ENCODE measurements at places on chromosomes 7 and 10. TPM values are rescaled to one million over a fixed set of nuclear protein-coding genes. Genes with fewer than 3 reads are reported as not detected.
A peak's percentile ranks its signal among the peaks of the same experiment; 100 is the strongest.

- DNase-seq, result no peak
- H3K36me3 ChIP-seq, result no peaks in the 10 kb centered on the region
- no peak overlapping the region for H3K27ac ChIP-seq
These were observed 222.5 kb downstream of the PHF14 start for GRCh38 chr7:11196143-11196542.

- H3K4me1 ChIP-seq, result peaks cover 18% of the 10 kb centered on the region
- no peaks in the 10 kb centered on the region for H3K27me3 ChIP-seq
- no peak overlapping the region for H3K4me3 ChIP-seq
- no peak overlapping the region for H3K27ac ChIP-seq
These were observed 29.1 kb downstream of the ALOX5 start for GRCh38 chr10:45403151-45403550.

The SCRN1 gene
- total RNA-seq, result 66.6 TPM

DNA sequence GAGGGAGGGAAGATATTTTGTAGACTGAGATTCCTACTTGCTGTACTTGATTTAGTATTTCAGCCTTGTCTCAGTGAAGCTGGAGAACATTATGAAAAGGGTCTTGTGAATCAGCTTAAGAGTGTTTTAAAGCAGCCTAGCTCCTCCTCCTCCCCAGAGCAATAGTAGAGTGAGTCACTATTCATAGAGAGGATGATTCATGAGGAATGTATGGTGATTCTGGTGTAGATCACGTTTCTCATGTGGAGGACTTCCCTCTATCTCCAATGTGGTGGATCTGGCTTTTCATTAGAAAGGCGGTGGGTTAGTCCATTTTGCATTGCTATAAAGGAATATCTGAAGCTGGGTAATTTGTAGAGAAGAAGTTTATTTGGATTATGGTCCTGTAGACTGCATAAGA, 340.1 kb upstream of the CHRM2 start:
- no peaks in the 10 kb centered on the region for H3K27me3 ChIP-seq
- H3K36me3 ChIP-seq, result no peaks in the 10 kb centered on the region
- no peak overlapping the region for H3K27ac ChIP-seq
- no peak for DNase-seq

DNA sequence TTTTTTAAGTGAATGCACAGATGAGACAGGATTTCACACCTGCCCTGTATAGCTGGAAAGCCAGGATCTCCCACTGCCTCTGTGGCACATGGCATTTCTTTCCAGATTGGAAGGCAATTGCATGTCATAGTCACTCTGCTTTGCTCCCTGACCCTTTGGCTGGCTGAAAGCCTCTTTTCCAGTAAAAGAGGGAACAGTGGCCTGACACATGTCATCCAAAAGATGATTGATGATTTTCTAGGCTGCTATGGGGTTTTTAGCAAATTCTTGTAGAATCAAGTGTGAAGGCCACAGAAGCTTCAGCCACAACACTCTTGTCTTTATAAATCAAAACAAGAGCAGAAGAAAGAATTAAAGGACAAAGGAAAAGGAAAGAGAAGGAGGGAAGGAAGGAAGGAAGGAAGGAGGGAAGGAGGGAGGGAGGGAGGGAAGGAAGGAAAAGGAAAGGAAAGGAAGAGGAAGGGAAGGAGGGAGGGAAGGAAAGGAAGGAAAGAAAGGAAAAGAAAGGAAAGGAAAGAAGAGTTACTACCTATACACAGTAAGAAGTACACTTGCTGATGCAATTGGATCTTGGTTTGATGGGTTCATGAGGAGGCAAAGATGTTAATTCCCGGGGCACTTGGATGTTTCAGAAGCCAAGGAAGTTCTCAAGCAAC, 158.9 kb upstream of the FRMD4A start:
- peaks cover 18% of the 10 kb centered on the region for H3K27me3 ChIP-seq
- no peak for DNase-seq
- H3K27ac ChIP-seq, result no peak overlapping the region
- H3K36me3 ChIP-seq, result no peaks in the 10 kb centered on the region
- no peaks in the 10 kb centered on the region for H3K4me1 ChIP-seq

- H3K27ac ChIP-seq, result no peak overlapping the region
- H3K4me1 ChIP-seq, result no peaks in the 10 kb centered on the region
- no peaks in the 10 kb centered on the region for H3K27me3 ChIP-seq
- H3K36me3 ChIP-seq, result no peaks in the 10 kb centered on the region
- no peak overlapping the region for H3K4me3 ChIP-seq
These were observed 382.0 kb upstream of the STEAP1 start for GRCh38 chr7:89772276-89772675.

- H3K27ac ChIP-seq, result peak within 1 kb of the TSS; percentile 96
- no peaks in the 10 kb centered on the region for H3K36me3 ChIP-seq
- peak; percentile 98 for DNase-seq
- peak within 1 kb of the TSS; percentile 96 for H3K4me3 ChIP-seq
These were observed at the start of gene SLC25A28 for GRCh38 chr10:99619851-99620710. Gene SLC25A28, minus strand, starts transcription at chr10:99620439. Its CDS starts 104 bp downstream, at chr10:99620335.

DNA sequence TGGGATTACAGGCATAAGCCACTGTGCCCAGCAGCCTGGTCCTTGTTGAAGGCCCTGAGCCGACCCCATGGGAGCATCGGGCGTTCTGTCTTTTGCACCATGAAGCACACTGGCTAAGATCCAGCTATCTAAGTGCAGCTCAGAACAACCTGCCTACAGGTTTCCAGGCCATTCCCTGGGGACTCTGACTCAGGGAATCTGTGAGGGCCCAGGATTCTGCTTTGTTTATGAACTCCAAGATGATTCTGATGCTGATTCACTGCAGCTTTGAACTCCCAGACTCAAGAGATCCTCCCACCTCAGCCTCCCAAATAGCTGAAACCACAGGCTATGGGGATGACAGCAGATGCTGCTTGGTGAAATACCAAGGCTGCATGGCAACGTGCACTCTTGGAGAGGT, 30.2 kb downstream of the NPTX2 start:
- no peak overlapping the region for H3K4me3 ChIP-seq
- no peaks in the 10 kb centered on the region for H3K27me3 ChIP-seq
- no peak for DNase-seq
- no peaks in the 10 kb centered on the region for H3K4me1 ChIP-seq

- DNase-seq, result no peak
- H3K4me3 ChIP-seq, result no peak overlapping the region
- no peaks in the 10 kb centered on the region for H3K4me1 ChIP-seq
These were observed 115.5 kb downstream of the FOXP2 start for GRCh38 chr7:114530057-114530611.
